Fibroblast of lung (primary cell): ENCODE measurements at places on chromosomes 16 and 17.

DNA sequence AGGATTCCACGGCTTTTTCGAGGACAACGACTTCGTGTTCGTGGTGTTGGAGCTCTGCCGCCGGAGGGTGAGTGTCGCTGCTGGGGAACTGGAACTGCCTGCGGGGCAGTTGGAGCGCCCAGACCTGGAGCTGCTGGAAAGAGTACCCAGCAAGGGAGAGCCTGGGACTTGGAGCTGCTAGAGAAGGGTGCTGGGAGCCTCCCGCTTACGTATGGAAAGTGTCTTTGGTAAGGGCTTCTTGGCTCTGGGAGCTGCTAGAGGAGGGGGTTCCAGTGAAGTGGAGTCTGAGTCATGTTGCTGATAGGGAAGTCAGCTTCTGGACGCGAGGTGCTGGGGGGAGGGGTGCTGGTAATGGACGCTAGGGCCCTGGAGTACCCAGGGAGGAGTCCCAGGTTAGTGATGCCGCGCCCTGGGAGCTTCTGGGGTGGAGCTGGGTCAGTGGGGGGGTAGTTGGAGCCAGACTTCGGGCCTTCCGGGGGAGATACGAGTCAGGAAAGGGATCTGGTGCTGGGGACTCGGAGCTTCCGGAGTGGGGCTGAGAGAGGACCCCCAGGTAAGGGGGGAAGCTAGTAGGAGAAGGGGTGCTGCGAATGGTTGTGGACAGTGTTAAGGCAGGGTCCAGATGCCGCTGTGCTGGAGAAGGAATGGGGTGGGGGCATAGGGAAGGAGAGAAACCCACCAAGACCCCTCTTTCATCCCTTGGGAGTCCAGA is 741 bp downstream of the PLK1 start:
- DNase-seq: peak; percentile 67

DNA sequence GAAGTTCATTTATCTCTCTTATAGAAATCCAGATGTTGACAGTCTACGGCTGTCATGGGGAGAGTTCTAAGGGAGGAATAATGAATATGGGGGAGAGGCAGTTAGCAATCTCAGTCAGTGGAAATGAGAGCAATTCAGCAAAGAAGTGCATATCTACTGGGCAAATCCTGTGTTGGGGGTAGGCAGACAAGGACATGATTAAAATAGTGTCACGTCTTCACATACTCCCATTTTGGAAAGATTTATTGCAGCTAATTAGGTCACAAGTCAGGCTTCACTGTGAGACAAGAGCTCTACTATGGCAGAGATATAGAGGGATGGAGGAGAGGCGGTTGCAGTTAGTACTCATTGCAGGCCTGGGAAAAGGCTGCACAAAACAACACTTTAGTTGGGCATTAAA is 29.8 kb downstream of the LRRC36 start:
- no peak for DNase-seq

DNA sequence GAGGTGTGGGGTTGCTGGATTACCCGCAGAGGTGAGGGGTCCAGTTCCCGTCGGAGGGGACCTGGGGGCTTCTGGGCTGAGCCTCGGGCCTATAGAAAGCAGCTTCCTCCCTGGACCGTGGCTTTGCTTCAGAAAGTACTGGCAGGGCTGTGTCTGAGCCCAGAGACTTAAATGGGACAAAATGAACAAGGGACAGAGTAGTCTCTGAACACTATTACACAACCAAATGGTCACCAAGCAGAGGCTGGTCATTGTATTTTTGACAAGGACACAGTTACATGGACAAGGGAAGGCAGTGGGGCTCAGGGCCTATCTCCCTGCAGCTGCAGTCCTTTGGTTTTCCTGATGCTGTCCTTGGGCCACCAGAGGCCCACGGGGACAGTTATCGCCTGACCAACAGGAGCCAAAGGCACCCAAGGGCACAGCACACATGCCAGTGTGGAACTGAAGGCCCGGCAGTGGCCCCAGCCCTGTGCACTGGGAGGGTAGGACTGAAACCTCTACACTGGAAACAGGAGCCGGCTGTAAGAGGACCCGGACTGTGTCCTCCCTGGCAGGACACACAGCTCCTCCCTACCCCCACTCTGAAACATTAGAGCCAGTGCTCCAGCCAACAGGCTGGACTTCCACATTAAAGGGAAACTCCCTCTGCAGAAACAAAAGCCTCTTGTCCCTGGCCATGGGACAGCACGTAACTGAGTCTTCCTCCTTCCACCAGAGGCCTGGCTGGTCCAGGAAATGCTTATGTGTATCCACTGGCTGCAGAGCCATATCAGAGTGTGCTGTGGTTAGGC is 26.0 kb upstream of the ERN1 start:
- peak; percentile 45 for DNase-seq

GRCh38 chr17:75039238-75039637 is 7.5 kb downstream of the ATP5PD start:
- DNase-seq: no peak

GRCh38 chr17:30226878-30227277 is 8.6 kb downstream of the SLC6A4 start:
- DNase-seq: no peak

DNA sequence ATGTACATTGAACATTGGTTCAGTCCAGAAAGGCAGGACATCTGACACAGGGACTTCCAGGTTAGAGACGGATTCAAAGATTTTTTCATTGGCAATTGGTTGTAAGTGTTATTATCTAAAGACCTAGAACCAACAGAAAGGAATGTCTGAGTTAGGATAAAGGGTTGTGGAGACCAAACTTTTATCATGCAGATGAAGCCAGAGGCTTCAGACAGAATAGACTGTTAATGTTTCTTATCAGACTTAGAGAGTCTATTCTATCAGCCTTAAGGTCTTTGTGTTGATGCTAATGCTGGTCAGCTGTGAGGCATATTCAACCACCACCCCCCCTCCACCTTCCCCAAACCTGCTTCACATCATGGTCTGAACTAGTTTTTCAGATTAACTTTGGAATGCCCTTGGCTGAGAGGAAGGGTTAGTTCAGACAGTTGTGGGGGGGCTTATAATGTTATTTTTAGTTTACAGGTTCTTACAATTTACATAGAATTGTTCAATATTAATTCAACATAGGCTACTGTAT is 2.1 kb upstream of the ITGB3 start:
- no peak for DNase-seq

DNA sequence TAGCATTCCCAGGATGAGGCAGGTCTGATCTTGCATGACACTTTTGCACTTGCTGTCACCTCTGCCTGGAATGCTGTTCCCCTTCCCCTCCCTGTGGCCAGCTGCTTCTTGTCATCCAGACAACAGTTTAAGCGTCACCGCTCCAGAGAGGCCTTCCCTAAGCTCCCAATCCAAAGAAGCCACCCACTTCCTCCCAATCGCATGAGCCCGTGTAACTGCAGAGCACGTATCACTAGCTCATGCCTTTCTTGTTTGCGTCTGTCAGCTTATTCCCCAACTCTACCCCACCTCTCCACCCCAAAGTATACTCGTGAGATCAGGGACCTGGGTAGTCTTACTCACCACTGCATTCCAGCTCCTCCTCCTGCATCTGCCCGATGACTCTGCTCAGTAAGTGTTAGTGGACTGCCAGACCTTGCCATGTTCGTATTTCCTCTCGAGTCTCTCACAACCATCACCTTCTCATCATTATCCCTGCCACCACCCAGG is 92.8 kb downstream of the GAS7 start:
- DNase-seq: peak; percentile 29

DNA sequence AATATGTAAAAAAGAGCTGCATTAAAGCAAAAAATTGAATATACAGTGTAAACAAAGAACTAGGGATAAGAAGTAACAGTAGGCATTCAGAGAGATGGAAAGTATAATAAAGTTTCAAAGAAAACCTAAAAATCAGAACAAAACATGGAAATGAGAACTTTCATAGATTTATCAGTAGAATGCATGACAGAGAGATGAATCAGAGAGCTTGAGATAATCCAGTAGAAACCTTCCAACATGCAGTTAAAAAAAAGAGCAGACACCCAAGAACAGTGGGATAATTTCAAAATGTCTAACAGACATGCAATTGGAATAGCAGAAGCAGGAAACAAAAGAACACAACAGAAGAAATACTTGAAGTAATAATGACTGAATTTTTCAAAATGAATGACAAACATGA is 1384.2 kb downstream of the CDH11 start:
- DNase-seq: no peak

DNA sequence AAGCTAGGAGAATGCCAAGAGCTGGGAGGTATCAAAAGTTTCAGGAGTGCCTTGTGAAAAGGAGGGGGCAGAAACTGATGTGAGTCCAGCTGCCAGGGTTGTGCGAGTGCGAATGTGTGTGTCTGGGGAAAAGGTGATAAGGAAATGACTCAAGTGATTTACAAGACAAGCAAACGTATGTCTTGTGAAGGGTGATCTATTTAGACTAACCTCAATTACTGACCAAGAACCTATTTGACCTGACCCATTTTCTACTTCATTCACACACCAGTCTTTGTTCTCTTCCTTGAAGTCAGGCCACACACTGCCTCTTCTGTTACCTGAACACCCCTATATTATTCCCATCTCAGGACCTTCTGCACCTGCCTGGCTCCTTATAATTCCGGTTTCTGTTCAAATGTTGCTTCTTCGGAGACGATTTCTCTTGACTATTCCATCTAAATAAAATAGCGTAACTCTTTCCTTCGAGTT is 1.0 kb downstream of the GDE1 start:
- DNase-seq: peak; percentile 39

DNA sequence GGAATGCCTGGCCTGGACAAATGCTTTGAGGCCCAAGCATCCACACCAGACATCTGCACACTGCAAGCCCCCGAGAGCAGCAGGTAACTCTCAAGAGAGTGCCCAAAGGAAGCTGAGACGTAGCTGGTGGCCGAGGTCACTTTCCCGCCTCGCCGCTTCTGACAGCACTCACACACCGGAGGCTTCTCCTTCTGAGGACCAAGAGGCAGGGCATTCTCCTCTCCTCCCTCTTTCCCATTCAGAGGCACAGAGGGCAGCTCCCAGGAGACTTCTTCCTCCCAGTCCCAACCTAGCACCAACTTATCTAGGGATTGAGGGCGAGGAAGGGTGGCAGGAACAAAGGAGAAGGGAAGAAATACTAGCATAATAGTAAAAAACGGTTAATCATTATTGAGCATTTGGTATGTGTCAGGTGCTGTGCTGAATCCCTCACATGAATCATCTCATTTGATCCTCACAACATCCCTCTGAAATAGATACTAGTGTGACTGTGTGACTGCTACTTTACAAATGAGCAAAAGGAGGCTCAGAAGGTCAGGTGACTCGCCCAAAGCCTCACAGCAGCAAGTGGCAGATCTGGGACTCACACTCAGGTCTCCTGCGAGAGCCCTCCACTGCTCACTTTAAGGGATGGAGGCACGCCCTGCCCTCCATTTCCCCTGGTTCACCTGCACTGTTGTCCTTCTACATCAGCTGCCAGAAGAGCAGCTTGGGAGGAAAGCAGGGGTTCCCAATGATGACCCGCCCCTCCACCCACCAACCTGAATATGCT is 41.8 kb downstream of the MYO18A start:
- no peak for DNase-seq

GRCh38 chr17:64331366-64331765 is 59.3 kb downstream of the PECAM1 start:
- DNase-seq: no peak

GRCh38 chr17:79372470-79373238 is 238.2 kb downstream of the RBFOX3 start:
- DNase-seq: no peak

DNA sequence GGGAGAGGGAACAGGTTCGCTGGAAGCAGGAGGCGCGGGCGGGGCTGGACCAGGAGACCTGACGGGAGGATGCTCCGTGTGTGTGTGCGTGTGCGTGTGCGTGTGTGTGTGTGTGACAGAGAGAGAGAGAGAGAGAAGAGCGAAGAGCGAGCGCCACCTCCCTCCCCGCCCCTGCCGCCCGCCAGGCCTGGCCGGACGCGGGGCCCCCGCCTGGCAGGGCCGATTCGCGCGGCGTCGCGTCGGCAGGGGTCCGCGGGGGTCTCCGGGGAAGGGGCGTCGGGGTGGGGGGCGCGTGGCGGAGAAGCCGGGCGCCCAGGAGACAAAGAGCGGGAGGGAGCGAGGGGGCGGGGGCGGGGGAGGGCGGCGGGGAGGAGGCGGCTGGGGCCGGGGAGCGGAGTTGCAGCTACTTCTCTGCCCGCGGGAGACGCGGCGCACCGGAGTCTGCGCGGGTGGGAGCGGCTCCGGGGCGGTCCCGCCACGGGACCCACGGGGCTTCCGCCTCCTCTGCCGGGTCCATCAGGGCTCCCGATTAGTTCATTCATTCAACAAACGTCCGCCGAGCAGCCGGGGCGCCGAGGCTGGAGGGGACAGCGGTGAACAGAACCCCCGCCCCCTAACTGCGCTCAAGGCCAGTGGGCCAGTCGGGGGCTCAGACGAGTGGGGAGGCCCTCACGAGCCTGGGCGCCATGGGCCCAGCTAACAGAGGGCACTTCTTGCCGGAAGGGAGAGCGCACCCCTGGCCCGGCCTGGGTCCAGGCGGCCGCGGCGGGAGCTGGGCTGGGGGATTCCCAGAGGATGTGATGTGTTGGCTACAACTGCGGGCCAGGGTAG is at the start of gene SAMD14:
SAMD14 (minus strand) TSS at position 433 of the 831 bp plus-strand sequence. CDS start 5,201 bp downstream, outside the sequence.
- no peak for DNase-seq

- peak; percentile 39 for DNase-seq
Observed at GRCh38 chr16:4517812-4518680, 20.5 kb downstream of the CDIP1 start.

- no peak for DNase-seq
Observed at GRCh38 chr17:65039336-65039988, 17.1 kb downstream of the GNA13 start.

DNA sequence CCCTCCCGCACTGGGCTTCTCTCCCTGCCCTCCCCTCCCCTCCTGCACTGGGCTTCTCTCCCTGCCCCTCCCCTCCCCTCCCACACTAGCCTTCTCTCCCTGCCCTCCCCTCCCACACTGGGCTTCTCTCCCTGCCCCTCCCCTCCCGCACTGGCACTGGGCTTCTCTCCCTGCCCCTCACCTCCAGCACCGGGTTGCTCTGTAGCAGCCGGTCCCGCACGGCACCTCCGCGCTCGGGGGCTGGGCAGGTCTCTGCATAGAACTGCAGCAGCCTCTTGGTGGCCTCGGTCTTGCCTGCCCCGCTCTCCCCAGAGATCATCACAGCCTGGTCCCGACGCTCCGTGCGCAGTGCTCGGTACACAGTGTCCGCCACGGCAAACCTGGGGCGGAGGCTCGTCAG is 9.8 kb downstream of the MYO1C start:
- peak; percentile 47 for DNase-seq
